ENCODE measurements at places on chromosomes 13 and 19.
A peak's percentile ranks its signal among the peaks of the same experiment; 100 is the strongest.

DNA sequence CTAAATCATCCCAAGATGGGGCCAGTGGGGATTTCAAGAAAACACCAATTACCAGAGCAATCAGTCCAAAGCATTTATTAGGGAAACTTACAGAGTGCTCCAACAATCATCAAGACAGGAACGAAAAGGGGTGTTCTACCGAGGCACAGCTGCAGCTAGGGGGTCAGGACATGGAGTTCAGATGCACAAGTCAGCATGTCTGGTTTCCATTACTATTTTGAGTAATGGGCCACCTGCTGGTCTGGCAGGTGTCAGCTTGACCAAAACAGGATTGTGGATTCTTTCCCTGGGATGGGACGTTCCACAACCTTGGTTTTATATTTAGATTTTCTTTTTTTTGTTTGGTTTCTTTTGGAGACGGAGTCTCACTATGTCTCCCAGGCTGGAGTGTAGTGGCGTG lies 3.9 kb upstream of the UBL5 start:
- DNase-seq, result no peak

GRCh38 chr19:19140476-19140875 lies 2.2 kb upstream of the TMEM161A start:
- no peak for DNase-seq

GRCh38 chr19:46825731-46826055 lies 25.0 kb downstream of the AP2S1 start:
- DNase-seq, result no peak

DNA sequence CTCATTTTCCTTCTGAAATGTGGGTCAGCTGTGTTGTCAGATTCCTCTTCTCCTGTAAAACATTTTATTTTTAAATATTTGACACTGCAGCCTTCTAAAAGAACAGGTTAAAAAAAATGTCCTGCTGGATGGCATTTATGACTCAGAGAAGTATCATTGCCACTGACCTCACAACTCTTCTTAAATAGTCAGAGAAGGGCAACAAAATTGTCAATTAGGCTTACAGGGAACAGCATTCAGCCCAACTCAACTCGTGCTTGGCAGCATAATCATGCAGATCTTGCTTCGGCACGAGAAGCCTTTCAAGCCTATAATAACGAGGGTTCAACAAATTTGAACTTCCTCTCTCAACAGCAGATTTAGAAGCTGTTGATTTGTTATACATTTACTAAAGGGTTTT lies 296.7 kb upstream of the DACH1 start:
- no peak for DNase-seq

- no peak for DNase-seq
These were observed 19.8 kb downstream of the UGGT2 start for GRCh38 chr13:96033220-96034015.

DNA sequence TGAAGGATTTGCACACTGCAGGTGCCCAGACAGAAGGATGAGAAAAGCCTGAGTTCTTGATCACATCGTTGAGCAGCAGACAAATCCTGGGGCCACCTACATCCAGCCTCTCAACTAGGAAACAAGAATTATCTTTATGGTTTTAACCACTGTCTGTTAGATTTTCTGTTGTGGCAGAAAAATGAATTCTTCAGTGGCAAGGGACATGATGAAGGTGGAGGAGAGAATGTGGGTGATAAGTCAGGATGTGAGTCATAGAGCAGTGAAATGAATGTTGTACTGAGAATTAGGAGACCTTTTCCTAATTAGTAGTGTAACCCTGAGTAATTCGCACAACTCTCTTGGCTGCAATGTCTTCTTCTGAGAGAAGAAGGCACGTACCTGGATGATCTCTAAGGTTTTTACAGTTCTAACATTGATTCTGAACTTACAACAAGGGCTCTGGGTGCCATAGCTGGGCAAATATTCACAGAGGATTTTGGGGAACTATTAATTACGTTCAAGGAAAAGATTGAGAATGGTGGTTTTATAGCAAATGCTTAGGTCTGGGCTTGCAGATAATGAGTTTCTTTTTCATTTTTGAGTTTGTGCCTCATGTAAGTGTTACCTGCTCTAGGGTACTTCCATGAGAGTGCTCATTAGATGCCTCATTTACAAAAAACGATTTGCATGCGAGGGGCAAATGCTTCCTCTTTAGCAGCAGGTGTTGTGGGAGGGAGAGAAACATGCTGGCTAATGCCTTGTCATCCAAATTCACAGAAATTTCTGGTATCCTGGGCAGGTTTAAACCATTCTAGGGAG lies 111.0 kb upstream of the KL start:
- DNase-seq, result no peak

DNA sequence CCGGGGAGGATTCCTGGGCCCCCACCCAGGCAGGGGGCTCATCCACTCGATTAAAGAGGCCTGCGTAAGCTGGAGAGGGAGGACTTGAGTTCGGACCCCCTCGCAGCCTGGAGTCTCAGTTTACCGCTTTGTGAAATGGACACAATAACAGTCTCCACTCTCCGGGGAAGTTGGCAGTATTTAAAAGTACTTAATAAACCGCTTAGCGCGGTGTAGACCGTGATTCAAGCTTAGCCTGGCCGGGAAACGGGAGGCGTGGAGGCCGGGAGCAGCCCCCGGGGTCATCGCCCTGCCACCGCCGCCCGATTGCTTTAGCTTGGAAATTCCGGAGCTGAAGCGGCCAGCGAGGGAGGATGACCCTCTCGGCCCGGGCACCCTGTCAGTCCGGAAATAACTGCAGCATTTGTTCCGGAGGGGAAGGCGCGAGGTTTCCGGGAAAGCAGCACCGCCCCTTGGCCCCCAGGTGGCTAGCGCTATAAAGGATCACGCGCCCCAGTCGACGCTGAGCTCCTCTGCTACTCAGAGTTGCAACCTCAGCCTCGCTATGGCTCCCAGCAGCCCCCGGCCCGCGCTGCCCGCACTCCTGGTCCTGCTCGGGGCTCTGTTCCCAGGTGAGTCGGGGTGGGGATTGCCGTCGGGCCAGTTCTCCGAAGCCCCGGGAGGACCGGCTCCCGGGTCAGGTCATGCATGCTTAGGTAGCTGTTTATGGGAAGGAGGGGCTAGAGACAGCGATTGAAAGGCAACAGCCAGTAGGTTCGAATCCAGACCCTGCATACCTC lies at the start of gene ICAM1:
Gene ICAM1, plus strand, starts transcription at position 505 of the 779 bp plus-strand sequence. Its CDS starts 40 bp downstream, at position 545.
- peak; percentile 58 for DNase-seq

DNA sequence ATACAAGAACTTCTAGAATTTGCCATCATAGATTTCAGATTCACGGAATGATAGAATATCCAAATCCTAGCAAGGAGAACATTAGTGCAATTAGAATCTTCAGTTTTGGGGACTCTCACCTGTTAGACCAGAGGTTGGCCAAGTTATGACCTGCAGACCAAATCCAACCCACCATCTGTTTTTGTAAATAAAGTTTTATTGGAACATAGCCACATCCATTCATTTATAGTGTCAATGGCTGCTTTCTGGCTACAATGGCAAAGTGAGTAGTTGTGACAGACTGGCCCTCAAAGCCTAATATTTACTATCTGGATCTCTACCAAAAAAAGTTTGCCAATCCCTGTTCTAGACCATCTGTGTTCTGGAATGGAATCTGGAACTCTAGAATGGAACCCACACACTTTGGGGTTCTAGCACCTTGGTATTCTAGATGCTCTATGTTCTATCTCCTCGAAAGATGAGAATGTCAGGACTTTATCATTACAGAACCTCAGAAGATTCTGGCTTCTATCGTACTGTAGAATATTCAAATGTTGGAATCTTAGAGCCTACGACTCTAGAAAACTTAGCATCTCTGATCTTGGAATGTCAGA lies 2.5 kb downstream of the KPTN start:
- no peak for DNase-seq

- no peak for DNase-seq
These were observed 757 bp downstream of the EGLN2 start for GRCh38 chr19:40799558-40800338.

GRCh38 chr19:42297039-42297438 lies 4.9 kb upstream of the PRR19 start:
- DNase-seq, result no peak

DNA sequence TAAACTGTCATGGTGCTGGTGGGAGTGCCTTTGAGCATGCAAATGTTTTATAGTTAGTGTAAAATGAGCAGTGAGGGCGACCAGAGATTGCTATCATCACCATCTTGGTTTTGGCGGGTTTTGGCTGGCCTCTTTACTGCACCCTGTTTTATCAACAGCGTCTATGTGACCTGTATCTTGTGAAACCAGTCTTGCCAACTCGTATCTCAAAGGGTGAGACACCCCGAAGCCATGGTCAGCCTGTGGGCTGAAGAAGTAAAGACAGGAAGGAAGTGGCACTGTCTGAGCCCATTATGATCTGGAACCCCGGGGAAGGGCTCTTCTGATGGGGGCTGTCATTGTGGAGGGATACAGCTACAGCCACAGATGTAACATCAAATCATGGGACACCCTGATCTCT lies 81.5 kb upstream of the FAM216B start:
- no peak for DNase-seq

GRCh38 chr19:18160971-18161635 lies 8.1 kb downstream of the PIK3R2 start:
- peak; percentile 62 for DNase-seq

- DNase-seq, result no peak
These were observed 10.5 kb downstream of the AP1M1 start for GRCh38 chr19:16208064-16208759.

GRCh38 chr13:33017323-33017929 lies 1.2 kb downstream of the KL start:
- no peak for DNase-seq

- no peak for DNase-seq
These were observed 3.3 kb upstream of the TM6SF2 start for GRCh38 chr19:19276386-19276785.

DNA sequence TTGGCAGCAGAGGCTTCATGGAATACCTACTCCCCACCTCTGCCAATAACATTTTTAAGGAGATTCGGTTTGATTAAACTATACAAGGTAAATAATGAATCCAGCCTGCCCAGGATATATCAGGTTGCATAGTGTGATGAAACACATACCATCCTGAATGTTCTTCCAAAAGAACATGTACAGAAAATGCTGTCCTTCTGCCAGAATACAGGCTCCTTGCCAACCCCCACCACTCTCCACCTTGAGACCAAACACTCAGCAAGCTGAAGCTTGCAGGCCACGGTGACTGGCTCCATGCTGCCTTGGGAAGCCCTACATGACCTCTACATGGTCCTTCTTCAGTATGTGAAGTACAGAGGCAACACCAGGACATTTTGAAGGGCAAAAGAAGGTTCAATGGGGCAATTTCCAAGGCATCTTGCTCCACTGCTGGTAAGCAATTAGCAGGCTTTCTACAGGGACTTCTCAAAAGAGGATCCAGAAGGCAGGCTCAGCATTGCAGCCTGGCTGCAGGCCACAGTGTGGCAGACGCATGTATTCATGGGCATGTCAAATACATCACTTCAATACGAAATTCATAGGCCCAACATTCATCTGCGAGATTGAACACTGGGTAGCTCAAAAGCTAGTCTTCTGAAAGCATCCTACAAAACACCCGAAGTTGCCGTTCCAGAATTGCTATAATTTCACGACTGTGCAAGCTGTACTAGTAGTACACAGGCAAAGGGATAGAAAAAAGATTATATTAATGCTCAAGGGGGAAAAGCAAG lies 62.4 kb upstream of the SERP2 start:
- DNase-seq, result no peak

DNA sequence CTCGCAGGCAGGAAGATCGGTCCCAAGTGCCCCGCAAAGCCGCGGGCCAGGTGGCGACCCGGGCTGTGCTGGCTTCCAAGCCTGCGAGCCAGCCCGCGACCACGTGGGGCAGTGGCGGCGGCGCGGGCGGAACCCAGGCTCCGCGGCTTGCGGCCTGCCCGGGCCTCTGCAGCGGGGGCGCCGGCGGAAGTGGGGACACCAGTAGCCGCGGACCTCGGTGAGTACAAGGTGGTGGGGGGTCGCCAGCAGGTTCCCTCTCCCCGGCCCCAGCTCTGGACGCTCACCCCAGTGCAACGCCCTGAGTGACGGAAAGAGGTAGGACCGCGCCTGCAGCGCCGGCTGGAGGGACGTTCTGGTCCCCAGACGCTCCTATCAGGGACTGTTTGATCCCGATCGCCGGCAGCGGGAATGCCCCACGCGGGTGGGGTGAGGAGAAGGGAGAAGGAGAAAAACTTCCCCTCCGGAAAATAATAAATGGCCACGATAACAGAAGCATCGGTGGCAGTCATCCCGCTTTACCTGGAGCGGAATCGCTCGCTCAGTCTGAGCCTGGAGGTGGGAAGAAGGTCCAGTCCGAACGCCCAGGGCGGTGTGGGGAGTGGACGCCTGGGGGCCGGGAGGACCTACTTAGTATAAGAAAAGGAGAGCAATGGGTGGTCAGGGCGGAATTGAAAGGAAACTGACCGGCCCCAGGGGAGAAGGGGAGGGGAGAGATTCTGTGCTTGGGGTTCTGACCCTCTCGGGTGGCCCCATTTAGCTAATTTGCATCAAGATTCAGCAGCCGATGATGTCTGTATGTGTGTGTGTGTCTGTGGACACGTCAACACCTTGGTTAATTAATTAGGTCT lies at the start of gene GEMIN7:
Gene GEMIN7, plus strand, starts transcription at position 198 of the 848 bp plus-strand sequence. CDS start 10,855 bp downstream, outside the sequence.
- peak; percentile 58 for DNase-seq

- DNase-seq, result no peak
These were observed 10.9 kb downstream of the TIMM13 start for GRCh38 chr19:2416321-2417097.

- DNase-seq, result no peak
These were observed 209.7 kb downstream of the LACC1 start for GRCh38 chr13:44089452-44089851.

DNA sequence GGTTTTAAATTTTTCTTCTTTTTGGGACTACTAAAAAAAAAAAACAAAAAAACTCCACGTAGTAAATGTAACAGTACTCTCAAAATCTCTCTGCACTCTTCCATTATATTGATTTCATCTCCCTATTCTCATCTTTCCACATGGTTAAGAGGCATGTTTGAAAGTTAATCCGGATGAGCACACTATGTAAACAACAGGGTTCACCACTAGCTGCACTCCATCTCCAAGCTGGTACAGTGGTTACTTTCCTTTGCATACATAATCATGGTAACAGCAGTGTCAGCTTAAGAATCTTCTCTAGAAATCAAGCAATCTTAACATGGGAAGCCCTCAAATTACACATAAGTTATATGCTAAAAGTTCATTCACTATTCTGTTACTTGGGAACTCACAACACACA lies 92.6 kb downstream of the MIPEP start:
- DNase-seq, result no peak

DNA sequence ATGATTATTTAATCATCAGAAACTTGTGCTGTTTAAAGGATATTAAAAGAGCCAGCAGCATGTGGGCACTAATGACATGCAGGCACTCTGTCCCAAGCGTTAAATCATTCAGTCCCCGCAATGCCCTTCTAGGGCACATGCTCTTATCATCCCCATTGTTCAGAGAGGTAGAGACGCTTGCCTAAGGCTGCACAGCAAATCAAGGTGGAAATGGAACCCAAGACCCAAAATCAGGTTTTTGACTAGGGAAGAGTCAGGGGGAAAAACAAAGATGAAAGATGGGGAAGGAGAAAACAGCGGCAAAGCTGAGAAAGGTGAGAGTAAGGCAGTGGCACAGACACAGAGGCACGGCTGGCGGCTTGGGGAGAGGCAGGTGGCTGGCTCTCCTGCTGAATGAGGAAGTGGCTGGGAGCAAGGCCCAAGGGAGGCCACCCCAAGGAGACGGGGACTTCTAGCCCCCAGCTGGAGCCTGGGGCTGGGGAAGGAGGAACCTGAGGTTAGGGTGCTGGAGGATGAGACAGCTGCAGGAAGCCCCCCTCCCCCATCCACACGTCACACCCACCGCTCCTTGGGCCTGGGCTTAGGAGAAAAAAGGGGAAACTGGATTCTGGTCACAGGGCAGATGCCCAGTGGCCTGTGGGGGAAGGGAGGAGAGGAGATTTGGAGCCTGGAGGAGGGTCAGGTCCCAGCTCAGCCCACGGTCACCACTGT lies 1.0 kb upstream of the TYROBP start:
- DNase-seq, result no peak
